ENCODE measurements at places on chromosomes 1 and 21.

DNA sequence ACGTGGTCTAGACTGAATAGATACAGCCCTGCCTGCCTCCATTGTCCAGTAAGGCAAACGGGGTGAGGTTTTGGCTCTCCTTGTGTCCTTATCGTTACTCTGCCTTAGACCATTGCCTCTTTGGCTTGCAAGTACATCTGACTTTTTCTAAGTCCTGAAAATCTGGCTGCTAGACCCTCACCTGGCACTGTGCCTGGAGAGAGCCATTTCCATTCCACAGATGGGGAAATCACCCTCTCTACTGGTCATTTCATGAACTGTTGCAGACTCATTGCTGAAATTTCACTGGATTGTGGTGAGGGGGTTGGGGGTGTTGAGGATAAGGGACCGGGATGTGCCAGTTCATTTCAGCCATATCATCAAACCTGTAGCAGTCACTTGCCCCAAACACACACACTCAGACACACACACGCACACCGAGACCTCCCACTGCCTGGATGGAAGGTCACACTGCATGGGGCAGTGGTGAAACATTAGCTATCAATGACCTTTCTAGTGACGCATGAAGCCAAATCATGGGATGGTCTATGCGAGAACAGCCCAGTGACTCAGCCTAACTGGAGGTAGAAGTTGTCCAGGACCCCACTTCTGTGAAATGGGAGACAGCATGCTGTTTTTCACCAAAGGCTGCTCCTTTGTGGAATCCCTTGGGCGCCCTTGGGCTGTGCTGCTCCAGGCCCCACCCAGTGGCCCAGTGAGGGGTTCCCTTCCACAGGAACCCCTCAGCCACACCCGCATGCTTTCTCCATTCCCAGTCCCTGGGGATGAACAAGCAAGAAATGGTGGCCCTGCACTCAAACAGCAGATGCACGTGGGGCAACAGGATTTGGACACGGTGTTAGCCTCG, 34.9 kb upstream of the VASH2 start:
- DNase-seq: no peak

GRCh38 chr1:81781749-81782148, 19.0 kb upstream of the ADGRL2 start:
- DNase-seq: no peak

GRCh38 chr1:186502087-186502486, 41.2 kb upstream of the PDC start:
- DNase-seq: no peak

- no peak for DNase-seq
Measured at GRCh38 chr1:70355920-70356319, 1.4 kb upstream of the ANKRD13C start.

- DNase-seq: no peak
Measured at GRCh38 chr21:17903029-17903806, 84.1 kb upstream of the C21orf91 start.

DNA sequence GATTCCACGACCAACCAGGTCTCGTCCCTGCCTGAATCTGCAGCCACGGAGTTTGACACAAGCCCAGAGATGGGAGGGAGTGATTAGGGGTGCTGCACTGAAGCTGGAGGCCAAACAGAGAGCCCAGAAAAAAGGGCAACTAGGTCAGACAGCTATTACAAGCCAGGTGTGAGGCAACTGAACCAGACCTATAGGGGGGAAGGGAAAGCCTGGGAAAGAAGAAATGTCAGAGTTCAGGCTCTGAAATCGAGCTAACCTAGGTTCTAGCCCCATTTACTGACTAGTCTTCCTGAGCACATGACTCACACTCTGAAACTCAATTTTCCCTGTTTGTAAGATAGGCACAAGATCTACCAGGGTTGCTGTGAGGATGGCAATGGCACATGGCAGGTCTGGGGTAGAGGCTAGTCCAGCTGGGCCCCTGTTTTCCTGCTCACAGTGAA, 1.7 kb downstream of the DHCR24 start:
- DNase-seq: no peak

DNA sequence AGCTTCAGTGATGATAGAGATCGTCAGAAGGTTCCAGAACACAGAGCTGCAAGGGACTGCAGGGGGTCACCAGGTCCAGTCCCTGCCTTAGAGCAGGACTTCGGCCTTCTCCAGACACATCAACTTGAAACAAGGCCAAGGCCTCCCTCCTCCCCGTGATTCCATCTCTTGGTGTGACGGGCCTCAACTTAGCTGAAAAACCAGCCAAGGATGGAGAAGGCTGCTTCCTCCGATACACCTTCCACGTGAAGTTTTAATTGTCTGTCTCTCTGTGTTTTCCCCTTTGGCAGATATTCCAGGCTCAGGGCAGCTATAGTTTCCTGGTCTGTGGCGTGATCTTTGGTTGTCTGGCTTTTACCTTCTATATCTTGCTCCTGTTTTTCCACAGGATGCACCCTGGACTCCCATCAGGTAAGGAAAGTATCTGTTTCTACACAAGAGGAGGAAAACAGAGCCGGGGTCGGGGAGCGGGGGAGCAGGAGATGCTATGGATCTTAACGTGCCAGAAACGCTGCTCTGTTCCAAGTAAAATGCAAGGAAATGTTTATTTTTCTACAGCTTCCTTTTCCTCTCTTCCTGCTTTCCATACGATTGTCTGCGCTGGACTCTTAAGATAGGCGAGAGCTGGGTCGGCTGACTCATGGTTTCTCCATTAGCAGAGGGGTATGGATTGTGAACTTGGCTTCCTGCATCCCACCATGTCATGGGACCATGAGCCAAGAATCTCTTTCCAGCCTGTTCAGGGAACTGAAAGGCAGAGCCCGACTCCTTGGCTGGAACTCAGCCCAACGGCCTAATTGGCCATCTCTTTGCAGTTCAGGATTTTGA, 32.8 kb downstream of the ELK4 start:
- no peak for DNase-seq

- no peak for DNase-seq
Measured at GRCh38 chr21:41365377-41366107, 3.7 kb downstream of the MX2 start.

DNA sequence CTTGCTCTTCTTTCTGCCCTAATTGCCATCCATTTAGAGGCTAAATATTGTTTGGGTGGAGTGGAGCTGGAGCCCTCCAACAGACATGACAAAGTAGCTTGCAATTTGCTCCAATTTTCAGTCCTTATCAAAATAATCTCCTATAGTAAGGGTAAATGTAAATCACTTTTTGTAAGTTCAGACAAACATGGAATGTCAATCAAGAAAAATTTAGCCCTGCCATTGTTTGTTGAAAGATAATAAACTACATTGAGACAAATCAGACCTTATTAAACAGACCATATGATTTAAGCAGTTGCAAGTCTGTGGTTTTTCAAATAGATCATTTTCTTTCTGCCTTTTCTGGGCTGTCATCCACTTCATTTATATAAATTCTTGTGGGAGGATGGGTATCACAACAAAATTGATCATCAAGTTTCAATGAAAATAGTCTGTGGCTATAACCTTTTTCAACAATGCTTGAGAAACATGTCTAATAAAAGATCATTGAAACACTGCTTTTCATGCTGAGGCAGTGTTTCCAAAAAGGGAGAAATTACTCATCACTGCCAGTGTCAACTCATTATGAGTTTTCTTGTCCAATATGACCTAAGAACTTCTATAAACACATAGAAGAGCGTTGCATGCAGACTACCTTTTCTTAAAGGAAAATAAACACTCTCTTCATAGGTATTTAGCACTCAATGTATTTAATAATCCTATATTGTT, 1152.0 kb upstream of the B3GALT2 start:
- no peak for DNase-seq

DNA sequence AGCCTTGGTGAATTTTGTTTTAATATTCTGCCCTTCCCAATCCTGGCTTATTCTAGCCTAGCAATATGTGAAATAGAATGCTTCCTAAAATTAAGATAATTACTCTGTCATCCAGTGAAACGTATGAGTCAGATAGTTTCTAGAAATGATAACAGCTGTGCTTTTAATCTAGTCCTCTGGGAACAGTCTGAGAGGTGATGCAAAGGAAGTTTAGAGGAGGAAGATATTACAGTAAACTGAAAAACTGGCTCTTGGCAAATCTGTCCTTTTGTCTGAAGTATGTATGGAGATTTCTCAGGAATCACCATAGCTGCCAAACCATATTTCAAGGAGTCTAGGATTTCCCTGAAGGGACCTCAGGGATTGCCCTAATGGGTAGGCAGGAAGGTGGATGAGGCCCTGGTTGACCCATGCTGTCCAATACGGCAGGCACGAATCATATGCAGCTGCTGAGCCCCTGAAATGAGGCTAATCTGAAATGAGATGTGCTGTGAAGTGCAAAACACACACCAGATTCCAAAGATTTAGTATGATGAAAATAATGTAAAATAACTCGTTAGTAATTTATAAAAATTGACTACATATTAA, 70.8 kb upstream of the LBR start:
- DNase-seq: no peak

DNA sequence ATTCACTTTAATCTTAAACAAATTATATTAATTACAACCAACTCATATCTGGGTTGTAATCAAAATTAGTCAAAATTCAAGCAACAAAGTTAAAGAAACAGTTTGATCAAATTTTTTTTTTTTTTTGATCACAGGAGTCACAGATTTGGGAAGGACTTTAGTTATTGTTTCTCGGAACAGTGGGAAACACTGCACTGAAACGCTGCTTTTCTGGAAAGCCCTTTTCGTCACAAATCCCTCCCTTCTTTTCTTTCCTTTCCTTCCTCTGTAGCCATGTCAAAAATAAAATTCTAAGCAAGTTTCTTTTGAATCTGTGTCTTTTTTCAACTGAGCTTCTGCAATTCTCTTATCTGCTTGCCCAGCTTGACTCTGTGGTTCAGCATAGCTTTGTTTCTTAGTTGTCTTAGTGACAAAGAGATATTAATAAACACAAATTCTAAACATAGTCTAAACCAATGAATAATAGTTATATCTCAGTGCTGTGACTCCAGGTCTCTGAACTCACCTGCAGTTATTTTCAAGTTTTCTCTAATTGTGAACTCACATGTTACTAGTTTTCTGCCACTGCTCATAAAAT, 53.8 kb downstream of the PTGS2 start:
- DNase-seq: no peak

GRCh38 chr1:17777818-17778217, 22.7 kb downstream of the ACTL8 start:
- no peak for DNase-seq

GRCh38 chr1:62774971-62775595, 8.8 kb upstream of the ATG4C start:
- DNase-seq: no peak

DNA sequence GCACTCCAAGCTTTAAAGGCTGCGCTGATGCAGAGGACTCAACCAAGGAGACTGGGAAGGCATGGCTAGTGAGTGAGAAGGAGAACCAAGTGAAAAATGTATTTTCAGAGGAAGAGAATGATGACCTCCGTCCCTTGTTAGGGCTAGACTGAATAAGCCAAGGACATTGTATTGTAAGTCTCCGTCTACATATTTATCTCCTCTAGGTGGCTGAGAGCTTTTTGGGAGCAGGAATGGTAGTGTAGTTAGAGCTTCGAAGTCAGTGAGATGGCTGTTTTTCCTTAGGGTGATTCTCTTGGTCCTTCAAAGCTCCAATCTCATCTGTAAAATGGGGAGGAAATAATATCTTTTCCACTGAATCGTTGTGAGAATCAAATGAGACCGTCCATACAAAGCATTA, 37.6 kb downstream of the ZBTB40 start:
- no peak for DNase-seq

DNA sequence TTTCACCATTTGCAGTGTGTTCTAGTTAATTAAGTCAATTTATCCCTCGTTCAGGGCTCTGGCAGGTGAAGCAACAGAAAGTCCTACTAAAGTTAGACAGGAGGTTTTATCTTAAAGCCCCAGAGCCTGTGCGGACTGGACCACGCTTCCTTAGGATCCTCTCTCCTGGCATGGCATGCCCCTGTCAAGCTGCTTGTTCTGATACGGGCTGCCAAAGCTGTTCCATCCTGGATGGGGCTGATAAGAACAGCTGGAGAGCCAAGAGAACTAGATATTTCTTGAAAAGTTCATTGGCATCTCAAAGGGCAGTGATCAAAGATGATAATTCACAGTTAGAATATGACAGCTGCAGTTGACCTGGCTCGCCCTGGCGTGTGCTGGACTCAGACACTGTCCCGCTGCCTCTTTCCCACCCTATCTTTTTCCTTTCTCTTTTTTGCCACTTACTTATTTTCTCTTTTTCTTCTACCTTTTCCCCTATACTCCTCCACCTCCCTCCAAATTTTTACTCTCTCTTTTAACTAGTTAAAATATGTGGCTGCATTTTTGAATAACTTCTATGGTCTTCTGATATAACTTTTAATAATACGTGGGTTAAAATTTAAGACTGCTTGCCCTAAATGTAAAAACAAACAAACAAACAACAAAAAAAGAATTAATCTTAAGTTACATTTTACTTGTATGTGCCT, 96.7 kb downstream of the ABCA4 start:
- no peak for DNase-seq

- DNase-seq: no peak
Measured at GRCh38 chr1:235902677-235903542, 36.2 kb upstream of the LYST start.

- no peak for DNase-seq
Measured at GRCh38 chr1:187396929-187397796, 568.4 kb downstream of the PLA2G4A start.

- DNase-seq: no peak
Measured at GRCh38 chr21:43884012-43884860, 19.2 kb downstream of the AGPAT3 start.

DNA sequence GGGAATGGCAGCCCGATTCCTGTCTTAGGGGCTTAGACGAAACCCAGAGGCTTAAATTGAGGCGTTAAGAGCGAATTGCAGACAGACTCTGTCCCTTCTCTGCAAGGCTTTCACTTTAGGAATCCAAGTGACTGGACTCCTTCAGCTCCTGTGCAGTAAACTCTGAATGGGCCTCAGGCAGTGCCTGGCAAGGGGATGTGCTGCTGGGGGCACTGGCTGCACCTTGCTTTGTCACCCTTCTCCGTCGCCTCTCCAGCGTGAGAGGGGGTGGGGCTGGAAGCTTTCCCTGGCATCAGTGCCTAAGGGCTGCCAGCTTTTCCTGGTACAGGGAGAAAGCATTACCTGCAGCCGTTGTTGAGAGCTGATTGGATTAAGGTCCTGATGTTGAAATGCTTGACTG, 39.9 kb upstream of the NFASC start:
- no peak for DNase-seq

- DNase-seq: no peak
Measured at GRCh38 chr1:47948126-47948525, 49.1 kb downstream of the TRABD2B start.

DNA sequence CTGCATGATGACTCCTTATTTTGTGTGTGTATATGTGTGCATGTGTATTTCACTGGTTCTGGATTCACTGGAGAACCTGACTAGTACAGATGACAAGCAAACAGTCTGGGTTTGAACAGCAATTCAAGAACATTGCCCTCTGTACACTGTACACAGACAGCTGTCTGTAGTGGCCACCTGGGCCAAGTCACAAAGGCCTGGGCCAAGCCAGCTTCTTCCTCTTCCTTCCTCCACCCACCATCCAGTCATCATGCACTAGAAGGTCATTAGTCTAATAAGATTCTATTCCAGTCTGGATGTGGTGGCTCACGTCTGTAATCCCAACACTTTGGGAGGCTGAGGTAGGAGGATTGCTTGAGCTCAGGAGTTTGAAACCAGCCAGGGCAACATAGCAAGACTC, 155.9 kb downstream of the ELAVL4 start:
- DNase-seq: no peak
